Activated CD4-positive, alpha-beta T cell treated with anti-CD3 and anti-CD28 coated beads for 36 hours (primary cell): ENCODE measurements at places on chromosomes 1 and 21. TPM values are rescaled to one million over a fixed set of nuclear protein-coding genes. Genes with fewer than 3 reads are reported as not detected.

Gene ATXN7L2
- 11.7 TPM for total RNA-seq

GRCh38 chr1:185144233-185144632 lies 12.5 kb downstream of the TRMT1L start:
- H3K27ac ChIP-seq, result no peak overlapping the region
- no peaks in the 10 kb centered on the region for H3K27me3 ChIP-seq
- H3K4me3 ChIP-seq, result no peak overlapping the region
- peaks cover 16% of the 10 kb centered on the region for H3K36me3 ChIP-seq

Gene ATP1A4
- total RNA-seq, result not detected

Gene TMEM81
- total RNA-seq, result 1.9 TPM

GRCh38 chr1:7703321-7704213 lies 67.5 kb upstream of the VAMP3 start:
- peak; percentile 41 for DNase-seq
- peaks cover 26% of the 10 kb centered on the region for H3K4me1 ChIP-seq
- peaks cover 2% of the 10 kb centered on the region for H3K36me3 ChIP-seq
- peak overlapping the region; percentile 52 for H3K4me3 ChIP-seq

Gene MFAP2
- total RNA-seq, result not detected

- DNase-seq, result no peak
- H3K27ac ChIP-seq, result no peak overlapping the region
- H3K4me1 ChIP-seq, result no peaks in the 10 kb centered on the region
- H3K36me3 ChIP-seq, result peaks cover 7% of the 10 kb centered on the region
These were observed 28.6 kb downstream of the CAMSAP2 start for GRCh38 chr1:200767321-200767720.

Gene KRTAP7-1
- not detected for total RNA-seq

- H3K4me3 ChIP-seq, result peak overlapping the region; percentile 99
- DNase-seq, result no peak
- H3K27ac ChIP-seq, result peak overlapping the region; percentile 21
- peaks cover 51% of the 10 kb centered on the region for H3K4me1 ChIP-seq
- peaks cover 30% of the 10 kb centered on the region for H3K36me3 ChIP-seq
- H3K27me3 ChIP-seq, result no peaks in the 10 kb centered on the region
These were observed 1.8 kb downstream of the OTUD7B start for GRCh38 chr1:150008699-150009098.

DNA sequence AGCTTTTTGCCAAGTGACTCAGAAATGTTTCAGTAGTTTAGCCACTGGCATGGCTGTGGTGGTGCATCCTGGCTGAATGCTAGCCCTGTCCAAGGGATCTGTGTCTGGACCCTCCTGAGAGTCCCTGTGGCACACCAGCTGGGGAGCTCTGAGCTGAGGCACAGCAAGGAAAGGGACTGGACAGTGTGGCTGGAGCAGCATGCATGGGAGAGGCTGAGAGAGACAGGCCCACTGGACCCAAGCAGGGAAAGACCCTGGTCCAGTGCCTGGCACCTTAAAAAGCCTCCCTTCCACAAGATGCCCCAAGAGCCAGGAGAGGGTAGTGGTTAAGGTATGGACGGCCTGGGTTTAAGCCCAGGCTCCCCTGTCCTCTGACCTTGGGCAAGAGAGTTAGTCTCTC lies 35.3 kb downstream of the FAAH start:
- no peaks in the 10 kb centered on the region for H3K4me1 ChIP-seq
- H3K27me3 ChIP-seq, result peaks cover 8% of the 10 kb centered on the region
- H3K36me3 ChIP-seq, result no peaks in the 10 kb centered on the region
- no peak overlapping the region for H3K4me3 ChIP-seq
- DNase-seq, result no peak
- no peak overlapping the region for H3K27ac ChIP-seq

DNA sequence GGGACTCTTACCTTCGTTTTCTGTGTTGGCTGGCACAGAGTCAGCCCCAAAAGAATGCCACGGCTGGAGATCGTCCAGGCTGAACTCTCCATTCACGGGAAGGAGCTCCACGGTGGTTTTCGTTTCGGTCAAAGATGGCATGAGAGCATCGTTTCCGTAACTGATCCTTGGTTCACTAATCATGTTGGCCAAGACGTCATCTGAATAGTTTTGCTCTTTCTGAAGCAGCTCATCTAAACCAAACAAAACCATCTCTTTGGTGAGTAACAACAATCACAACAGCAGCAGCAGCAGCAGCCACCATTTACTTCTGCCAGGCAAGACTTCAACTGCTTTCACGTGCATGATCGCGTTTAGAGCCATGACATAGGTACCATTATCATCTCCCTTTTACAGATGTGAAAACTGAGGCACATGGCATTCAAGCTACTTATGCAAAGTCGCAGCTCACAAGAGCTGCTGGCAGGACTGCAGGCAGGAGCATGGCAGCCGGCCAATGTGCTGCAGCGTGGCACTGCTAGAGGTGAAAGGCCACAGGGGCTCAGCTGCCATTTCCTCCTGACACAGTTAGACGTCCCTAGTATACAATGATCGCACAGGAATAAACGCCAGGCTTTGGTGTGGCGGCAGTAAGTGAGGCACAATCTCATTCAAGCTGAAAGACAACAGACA lies 177.1 kb downstream of the GABPA start:
- no peaks in the 10 kb centered on the region for H3K4me1 ChIP-seq
- no peak overlapping the region for H3K4me3 ChIP-seq
- no peak for DNase-seq
- no peak overlapping the region for H3K27ac ChIP-seq

Gene HSD3B2
- total RNA-seq, result not detected

Gene MCOLN2
- 32.9 TPM for total RNA-seq

- DNase-seq, result no peak
- H3K4me3 ChIP-seq, result no peak overlapping the region
- no peak overlapping the region for H3K27ac ChIP-seq
- peaks cover 2% of the 10 kb centered on the region for H3K27me3 ChIP-seq
These were observed 33.5 kb downstream of the CAPN8 start for GRCh38 chr1:223631956-223632355.

DNA sequence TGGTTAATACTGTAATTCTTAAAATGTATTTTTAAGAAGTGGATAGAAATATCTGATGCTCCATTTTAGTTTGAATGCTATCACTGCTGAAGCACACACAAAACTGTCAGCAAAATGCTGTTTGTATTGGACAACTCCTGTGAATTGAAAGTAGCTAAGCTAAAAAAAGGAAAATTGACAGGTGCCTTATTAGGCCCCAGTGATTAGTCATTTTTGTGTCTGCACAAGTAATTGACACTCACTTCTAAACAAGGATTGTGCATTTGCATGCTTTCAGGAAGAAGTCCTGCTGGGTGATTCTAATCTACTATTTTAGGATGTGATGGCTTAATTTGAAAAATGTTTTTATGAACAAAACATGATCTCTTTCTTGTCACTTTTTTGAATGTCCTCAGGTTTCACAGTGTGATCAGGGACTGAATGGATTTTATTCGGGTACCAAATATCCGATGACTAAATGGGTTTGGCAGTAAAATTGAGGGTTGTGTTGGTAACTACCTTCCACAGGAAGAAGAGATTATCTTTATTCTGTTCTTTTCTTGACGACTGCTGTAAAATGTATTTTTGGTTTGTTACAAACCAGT lies 13.0 kb upstream of the MAP3K7CL start:
- no peaks in the 10 kb centered on the region for H3K4me1 ChIP-seq
- H3K27me3 ChIP-seq, result no peaks in the 10 kb centered on the region
- H3K4me3 ChIP-seq, result no peak overlapping the region
- DNase-seq, result no peak

DNA sequence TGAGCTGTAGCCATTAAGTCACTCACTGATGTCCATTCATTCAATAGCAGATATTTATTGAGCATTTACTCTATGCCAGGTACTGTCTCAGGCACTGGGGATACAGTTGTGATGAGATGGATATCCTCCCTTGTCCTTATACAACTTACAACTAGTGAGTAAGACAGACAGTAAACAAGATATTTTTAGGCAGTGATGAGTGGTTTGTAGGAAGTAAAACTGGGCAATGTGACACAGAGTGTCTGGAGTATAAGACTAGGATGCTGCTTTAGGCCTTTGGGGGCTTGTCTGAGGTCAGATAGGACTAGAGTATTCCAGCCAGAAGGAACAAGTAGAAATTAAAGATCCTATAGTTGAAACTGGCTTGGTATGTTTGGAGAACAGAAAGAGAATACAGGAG lies 41.4 kb downstream of the NOS1AP start:
- H3K4me3 ChIP-seq, result no peak overlapping the region
- peaks cover 22% of the 10 kb centered on the region for H3K27me3 ChIP-seq
- H3K27ac ChIP-seq, result no peak overlapping the region
- DNase-seq, result no peak
- no peaks in the 10 kb centered on the region for H3K36me3 ChIP-seq
- no peaks in the 10 kb centered on the region for H3K4me1 ChIP-seq

- H3K4me1 ChIP-seq, result peaks cover 69% of the 10 kb centered on the region
- no peak overlapping the region for H3K4me3 ChIP-seq
- peak overlapping the region; percentile 92 for H3K27ac ChIP-seq
- H3K27me3 ChIP-seq, result no peaks in the 10 kb centered on the region
- H3K36me3 ChIP-seq, result no peaks in the 10 kb centered on the region
These were observed 9.2 kb upstream of the TRAF3IP3 start for GRCh38 chr1:209746451-209747165.

DNA sequence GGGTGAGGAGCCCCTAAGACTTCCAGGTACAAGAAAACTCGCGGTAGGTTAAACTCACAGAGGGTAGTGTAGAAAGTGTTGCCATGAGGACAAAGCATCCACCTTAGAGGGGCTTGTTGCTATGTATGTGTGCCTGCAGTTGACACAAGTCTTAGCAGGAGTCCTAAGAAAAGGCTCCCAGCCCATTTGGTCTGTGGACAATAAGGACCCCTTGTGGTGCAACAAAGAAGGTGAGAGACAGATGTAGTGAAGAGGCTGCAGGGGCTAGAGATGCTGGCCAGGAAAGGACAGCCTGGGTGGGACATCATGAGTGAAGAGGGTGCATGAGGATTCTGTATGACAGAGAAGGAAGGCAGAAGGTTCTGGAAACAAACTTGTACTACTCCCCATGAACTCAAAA lies 36.3 kb upstream of the IL10 start:
- DNase-seq, result peak; percentile 63
- H3K27ac ChIP-seq, result no peak overlapping the region
- no peak overlapping the region for H3K4me3 ChIP-seq
- peaks cover 2% of the 10 kb centered on the region for H3K36me3 ChIP-seq
- H3K4me1 ChIP-seq, result peaks cover 39% of the 10 kb centered on the region

Gene GJA8
- total RNA-seq, result not detected

- no peak overlapping the region for H3K4me3 ChIP-seq
- H3K36me3 ChIP-seq, result peaks cover 12% of the 10 kb centered on the region
- H3K27me3 ChIP-seq, result no peaks in the 10 kb centered on the region
These were observed 19.9 kb upstream of the PTCH2 start for GRCh38 chr1:44862829-44863401.

DNA sequence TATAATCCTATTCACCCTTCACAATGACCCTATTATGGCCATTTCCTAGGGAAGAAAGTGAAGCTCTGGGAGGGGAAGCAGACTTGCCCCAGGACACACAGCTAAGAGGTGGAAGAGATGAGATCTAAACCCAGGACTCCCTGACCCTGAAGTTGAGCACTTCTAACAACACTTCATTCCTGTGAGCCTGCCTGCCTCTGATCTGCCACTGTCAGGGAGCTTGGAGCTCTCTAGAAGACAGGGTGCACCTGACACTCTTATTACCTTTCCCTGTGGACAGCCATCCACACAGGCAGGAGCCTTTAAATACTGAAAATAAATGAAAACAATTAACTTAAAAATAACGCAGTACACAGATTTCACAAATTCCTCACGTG lies 599 bp downstream of the MKNK1 start:
- peak overlapping the region; percentile 87 for H3K4me3 ChIP-seq
- peak overlapping the region; percentile 82 for H3K27ac ChIP-seq
- DNase-seq, result no peak
- H3K27me3 ChIP-seq, result no peaks in the 10 kb centered on the region

Gene IL12RB2
- total RNA-seq, result 99.2 TPM

- no peak overlapping the region for H3K4me3 ChIP-seq
- H3K36me3 ChIP-seq, result no peaks in the 10 kb centered on the region
- H3K4me1 ChIP-seq, result no peaks in the 10 kb centered on the region
- no peaks in the 10 kb centered on the region for H3K27me3 ChIP-seq
These were observed 7.7 kb downstream of the ARMH1 start for GRCh38 chr1:44681905-44682882.

- no peaks in the 10 kb centered on the region for H3K27me3 ChIP-seq
- peaks cover 6% of the 10 kb centered on the region for H3K36me3 ChIP-seq
- no peak for DNase-seq
- no peak overlapping the region for H3K4me3 ChIP-seq
- peak overlapping the region; percentile 33 for H3K27ac ChIP-seq
These were observed 17.2 kb downstream of the HIVEP3 start for GRCh38 chr1:41901551-41901950.

DNA sequence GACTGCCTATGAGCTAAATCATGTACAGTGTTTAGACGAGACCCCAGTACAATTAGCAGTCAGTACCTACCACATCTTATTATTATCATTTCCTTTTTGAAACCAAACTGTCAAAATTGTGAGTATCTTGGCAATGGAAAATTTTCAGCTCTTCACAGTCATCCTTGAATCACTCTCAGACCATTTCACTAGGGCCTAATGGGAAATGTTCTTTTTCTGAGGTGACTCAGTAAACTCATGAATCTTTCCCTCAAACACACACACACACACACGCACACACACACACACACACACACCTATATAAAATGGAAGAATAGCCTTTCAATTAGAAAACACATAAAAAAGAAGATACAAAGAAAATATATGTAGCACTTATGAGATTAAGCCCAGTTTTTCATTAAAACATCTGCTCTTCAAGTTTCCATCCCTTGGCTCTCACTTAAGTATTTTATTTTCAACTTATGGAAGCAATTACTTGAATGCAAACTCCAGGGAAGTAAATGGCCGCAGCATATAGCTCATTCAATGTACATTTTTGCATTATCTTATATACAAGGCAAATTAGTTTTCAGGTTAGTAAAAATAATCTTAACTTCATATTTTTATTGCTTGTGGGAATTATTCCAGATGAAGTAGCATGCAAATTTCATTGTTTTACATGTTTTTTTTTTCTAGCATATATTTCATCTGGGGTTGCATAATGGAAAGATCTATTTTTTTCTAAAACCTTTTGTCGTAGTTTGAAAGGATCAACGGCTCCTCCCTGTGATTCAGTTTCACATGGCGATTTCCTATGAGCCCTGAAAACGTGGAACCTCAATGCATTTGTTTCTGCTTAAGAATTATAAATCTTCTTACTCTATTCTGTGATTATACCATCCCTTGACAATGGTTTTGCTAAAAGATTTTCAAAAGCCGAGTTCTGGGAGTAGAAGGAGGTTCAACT lies 46.3 kb upstream of the TMPRSS15 start:
- H3K4me1 ChIP-seq, result peaks cover 2% of the 10 kb centered on the region
- no peaks in the 10 kb centered on the region for H3K27me3 ChIP-seq
- no peak for DNase-seq
- H3K36me3 ChIP-seq, result no peaks in the 10 kb centered on the region
- no peak overlapping the region for H3K27ac ChIP-seq
